ENCODE measurements at places on chromosomes 13 and 19.

DNA sequence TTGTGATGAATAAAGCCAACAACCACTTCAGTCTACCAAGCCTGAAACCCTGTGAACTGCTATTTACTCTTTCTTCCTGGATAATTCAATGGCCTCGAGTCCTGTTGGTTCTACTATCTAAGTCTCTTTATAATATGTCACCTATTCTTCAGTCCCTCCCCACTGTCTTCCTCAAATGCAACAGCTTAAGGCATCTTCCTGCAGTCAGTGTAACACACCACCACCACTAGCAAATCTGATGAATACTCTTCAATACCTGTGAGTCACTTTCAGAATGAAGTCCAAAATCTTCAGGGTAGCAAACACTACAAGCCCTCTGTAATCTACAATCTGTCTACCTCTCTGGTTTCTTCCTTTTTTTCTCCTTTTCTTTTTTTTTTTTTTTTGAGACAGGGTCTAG lies 32.9 kb downstream of the ZDHHC20 start:
- DNase-seq = no peak

DNA sequence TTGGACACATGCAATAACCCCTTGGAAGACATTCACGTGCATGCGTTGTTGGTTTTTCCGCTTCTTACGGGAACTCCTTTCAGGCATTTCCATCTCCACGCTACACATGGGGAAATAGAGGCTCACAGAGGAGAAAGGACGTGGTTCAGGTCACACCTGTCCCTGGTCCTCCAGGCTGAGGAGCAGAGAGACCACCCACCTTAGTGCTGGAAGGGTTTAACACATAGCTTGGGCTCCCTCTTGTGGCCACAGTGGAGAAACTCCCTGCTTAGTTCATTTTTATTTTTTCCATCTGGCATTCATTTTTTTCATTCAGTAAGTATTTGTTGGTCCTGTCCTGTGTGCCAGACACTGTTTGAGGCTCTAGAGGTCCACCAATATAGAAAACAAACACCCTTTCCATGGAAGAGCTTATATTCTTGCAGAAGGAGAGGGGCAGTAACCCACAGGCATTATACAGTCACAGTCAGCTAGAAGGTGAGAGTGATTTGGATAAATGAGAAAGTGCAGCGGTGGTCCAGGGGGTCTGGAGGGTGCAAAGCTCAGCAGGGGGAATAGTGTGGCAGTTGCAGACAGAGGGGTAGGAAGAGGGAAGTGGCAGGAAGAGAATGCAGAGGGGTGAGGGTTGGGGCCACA lies 24.2 kb upstream of the TTYH1 start:
- no peak for DNase-seq

DNA sequence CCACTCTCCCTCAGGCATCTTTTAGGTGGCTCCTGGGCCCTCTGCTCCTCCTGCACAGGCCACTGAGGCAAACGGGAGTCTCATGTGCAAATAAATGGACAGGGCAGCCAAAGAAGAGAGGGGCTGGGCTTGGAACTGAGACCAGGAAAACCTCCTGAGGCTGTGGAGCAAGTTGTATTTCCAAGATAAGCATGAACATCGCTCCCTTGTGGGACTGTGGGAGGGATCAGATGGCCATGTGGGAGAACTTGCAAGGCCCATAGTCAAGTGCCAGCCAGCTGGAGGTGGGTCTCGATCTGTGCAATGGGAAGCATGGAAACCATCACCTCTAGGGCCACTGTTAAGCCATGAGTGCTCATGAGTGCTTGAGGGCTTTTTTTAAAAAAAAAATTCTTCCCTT lies 24.9 kb downstream of the MED26 start:
- DNase-seq = no peak

DNA sequence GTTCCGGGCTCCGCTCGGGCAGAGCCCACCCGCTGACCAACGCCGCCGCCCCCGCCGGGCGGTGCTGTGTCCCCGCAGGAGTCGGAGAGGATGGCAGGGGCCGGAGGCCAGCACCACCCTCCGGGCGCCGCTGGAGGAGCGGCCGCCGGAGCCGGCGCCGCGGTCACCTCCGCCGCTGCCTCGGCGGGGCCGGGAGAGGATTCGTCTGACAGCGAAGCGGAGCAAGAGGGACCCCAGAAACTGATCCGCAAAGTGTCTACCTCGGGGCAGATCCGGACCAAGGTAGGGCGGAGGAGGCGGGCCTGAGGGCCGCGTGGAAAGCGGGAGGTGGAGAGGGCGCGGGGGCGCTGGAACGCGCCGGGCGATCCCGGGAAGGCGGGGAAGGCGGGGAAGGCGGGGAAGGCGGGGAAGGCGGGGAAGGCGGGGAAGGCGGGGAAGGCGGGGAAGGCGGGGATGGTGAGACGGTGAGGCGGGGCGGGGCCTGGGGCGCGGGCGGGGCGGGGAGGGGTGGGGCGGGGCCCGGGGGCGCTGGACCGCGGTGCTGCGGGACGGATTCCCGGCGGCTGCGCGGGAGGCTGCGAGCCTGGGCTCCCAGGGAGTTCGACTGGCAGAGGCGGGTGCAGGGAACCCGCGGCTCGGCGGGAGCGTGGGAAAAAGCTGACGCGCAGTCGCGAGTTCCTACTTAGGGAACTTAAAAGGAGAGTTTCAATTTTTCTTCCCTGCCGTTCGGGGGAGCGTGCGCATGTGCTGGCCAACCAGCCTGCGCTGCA lies 421 bp downstream of the DGKH start:
- peak; percentile 61 for DNase-seq

DNA sequence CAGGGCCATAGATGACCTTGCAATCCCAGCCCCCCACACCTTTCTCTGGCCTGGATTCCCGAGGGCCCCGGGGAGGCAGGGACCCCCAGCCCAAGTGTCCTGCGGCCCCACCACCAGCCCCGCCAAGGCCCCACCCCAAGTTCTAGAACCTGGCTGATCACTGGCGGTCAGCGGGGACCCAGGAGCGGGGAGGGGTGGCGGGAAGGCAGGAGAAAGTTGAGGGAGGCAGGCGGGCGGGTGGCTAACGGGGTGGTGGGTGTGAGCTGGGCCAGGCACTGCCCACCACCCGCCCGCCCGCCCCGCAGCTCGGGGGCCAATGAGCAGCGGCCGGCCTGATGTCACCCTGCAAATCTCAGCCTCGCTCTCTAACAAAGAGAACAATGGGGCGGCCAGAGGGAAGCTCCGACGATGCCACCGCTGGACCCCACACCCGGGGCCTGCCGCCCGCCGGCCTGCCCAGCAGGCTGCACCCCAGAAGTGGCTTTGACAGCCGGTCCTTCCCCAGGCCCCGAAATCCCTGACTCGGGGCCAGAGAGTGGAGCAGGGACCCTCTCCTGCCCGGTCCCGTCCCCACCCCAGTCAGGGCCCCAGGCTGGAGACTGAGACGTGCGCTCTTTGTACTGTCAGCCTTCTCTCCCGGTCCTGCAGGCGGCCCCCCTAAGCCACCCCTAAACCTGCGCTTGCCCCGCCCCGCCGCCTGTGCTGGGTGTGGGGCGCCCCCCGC lies 1.6 kb downstream of the MEX3D start:
- DNase-seq = peak; percentile 69

GRCh38 chr19:7597689-7598088 lies 2.0 kb downstream of the CAMSAP3 start:
- DNase-seq = peak; percentile 34

- no peak for DNase-seq
These were observed 74.5 kb downstream of the NBEA start for GRCh38 chr13:35016362-35017112.

DNA sequence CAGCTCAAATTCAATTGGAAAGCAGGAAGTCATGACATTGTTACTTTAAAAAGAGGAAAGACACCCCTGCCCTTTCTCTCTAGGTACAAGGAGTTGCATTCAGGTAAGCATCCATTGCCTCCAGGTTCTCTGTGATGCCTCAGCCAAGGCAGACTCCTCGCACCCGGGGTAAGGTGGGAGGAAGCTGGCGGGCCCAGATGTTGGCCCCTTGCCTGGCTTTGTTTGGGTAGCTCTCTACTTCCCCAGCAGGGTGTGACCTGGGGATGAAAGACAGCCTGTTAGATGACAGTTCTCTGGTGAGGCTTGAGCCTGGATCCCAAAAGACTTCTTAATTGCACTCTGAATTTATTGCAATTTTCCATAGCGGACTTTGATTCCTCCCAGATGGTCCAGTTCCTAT lies 25.6 kb downstream of the SHISA2 start:
- no peak for DNase-seq

DNA sequence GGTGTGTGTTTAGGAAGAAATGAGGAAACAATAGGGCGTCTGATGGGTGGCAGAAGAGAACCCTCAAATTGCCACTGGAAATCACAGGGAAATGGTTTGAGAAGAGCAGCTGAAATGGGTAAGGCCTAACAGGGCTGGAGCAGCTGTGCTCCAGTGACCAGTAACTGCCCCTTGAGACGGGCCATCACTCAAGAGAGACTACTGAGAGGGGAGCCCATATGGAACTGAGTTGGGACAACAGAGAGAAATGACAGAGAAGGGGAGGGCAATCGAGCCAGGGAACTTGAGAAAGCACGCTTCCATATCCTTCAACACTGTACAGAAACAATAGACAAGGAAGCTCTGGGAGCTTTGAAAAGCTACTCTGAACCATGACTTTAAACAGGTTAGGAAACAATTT lies 175.2 kb upstream of the RNF113B start:
- DNase-seq = no peak

DNA sequence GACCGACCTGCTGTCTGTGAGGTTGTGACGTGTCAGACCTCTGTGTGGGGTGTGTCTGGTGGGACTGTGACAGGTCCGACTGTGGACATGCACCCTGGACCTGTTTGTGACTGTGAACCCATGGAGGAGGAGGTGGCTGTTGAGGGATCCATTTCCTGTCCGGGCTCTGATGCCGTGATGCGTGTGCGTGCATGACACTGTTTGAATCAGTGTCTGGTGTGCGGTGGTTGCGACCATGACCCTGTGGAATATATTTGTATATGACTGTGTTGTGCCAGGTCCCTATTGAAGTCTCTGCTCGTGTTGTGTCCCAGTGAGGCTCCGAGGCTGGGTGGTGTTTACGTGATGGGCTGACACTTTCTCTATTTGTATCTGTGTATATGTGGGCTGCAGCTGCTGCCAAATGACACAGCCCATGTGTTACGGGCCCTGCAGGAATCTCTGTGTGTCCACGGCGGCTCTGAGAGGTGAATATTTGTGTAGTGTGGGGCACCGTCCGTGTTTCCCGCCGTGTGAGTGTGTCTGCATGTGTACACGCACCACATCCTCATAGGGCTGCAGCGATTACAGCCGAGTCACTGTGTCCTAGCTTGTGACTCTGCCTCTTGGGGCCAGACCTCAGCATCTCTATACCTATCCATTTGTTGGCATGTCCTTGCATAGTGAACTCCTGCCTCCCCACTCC lies 18.3 kb downstream of the CCDC97 start:
- DNase-seq = peak; percentile 56

DNA sequence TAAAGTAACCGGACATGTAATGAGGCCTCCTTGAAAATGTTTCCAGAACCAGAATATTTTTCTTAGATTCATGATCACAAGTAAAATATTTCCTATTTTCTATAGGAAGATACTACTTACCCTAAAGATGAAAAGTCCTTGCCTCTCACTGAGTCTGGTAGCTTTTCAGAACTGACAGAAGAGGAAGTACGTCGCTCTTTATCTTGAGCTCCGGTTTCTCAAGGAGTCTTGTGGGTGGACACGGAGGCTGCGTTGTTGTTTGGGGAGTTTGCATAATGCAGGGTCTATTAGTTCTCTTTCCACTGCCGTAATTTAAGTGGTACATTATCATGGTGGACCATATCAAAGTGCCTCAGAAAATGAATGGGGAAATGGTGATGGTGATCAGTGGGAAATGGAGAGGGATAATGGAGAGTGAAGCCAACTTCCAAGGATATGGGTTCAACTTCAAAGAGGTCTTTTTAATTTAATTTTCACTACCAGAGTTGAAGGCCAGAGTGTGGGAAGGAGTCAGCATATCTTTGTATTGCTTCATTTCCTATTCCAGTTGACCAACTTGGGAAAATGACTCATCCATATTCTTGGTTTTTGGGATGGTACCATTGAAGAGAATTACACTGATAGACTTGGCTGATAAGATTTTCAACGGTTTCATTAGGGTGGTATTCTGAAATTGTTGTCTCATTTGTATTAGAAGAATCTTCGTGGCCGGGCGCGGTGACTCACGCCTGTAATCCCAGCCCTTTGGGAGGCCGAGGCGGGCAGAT lies 23.4 kb downstream of the MBD3L2B start:
- no peak for DNase-seq

- no peak for DNase-seq
These were observed 110.0 kb upstream of the SOX21 start for GRCh38 chr13:94822356-94822755.

DNA sequence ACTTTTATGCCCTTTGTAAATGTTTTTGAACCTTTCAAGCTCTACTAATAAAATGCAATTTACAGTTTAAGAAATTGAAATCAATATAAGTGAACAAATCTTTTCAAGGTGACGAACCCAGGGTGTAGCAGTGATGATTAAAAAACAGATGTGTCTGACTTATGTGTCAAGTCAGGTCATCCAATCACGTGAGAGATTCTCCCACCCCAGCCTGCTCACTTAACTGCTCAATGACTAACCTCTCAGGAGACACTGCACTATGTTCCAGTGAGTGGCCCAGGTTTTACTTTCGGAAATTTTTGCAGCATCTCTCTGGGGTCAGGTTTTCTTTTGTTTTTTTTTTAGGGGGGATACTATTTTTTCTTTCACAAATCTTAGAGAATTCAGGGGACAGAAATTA lies 60.7 kb downstream of the ZNF429 start:
- DNase-seq = no peak

GRCh38 chr19:3479177-3479833 lies 1.0 kb downstream of the SMIM24 start:
- peak; percentile 66 for DNase-seq

DNA sequence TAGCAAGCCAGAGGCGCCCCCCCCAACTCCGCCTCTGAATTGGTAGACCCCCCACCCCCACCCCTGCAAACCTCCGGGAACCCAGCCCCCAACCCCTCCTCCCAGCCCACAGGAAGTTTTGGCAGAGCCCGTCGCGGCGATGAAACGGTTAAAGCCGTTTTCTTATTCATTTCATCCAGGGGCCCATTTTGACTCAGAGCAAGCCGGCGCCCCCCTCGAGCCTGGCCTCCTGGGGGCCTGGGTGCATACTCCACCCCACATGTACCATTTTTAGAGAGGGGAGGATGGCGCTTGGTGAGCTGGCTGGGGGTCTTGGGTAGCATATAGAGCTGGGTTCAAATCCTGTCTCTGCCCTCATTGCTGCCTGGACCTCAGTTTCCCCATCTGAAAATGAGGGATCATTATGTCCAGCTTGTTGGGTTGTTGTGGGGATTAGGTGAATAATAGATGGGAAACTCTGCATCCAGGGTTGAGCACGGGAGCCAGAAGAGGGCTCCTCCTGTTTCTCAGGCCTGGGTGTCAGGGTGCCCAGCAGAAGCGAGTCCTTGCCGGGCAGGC lies 7.9 kb upstream of the JUNB start:
- DNase-seq = no peak

- DNase-seq = no peak
These were observed 898.2 kb downstream of the UQCRFS1 start for GRCh38 chr19:28314756-28315155.

DNA sequence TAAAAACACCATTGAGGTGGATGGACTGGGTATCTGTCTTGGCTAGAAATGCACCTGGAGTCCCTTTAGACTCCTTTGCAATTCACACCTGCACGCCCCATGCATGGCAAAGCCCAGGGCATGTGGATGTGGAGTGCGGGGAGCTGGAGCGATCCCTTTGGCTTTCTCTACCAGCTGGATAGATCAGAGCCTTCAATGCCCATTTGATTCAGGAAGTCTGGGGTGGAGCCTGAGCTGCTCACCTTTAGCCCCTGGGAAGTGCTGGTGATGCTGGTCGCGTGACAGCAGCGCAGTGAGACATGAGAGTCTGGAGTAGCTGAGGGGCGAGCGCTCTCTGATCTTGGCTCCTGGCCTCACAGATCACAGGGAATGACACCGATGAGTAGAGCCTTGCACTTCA lies 4.8 kb upstream of the ZNF536 start:
- no peak for DNase-seq
